ENCODE measurements at places on chromosomes 2 and 18.

GRCh38 chr2:2542966-2543611 lies 212.0 kb upstream of the MYT1L start:
- no peak for DNase-seq

DNA sequence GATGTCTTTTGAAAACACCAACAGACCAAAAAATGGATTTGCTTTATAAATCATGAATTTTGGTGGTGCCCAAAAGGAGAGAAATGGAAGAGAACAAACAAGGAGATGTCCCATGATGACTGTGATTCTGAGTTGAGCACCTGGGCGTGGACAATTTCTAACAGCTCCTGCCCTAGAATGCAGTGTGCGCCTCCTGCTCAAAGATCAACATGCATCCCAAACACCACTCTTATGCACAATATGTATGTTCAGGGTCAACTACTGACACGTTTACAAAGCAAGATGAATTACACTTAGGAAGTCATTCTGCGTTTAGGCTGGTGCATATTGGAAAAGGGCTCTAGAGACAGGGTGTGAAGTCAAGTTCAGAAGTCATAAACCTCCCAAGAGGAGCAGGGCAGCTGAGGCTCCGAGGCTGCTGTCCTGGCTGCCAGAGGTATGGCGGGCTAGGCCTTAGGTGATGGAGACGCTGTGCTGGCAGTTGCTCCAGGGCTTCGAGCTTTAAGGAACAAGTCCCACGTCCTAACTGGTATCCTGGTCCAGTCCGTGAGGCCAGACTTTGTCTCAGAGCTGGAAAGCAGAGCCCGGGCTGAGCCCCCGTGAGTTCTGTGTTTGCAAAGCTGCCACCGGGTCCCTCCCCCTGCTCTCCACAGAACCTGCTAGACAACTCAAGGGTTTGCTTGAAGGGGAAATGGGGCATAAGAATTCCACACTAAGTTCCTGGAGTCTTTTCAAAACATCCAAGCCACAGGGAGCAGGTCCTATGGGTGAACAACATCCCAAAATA lies 74.0 kb downstream of the ZNF516 start:
- DNase-seq: no peak

DNA sequence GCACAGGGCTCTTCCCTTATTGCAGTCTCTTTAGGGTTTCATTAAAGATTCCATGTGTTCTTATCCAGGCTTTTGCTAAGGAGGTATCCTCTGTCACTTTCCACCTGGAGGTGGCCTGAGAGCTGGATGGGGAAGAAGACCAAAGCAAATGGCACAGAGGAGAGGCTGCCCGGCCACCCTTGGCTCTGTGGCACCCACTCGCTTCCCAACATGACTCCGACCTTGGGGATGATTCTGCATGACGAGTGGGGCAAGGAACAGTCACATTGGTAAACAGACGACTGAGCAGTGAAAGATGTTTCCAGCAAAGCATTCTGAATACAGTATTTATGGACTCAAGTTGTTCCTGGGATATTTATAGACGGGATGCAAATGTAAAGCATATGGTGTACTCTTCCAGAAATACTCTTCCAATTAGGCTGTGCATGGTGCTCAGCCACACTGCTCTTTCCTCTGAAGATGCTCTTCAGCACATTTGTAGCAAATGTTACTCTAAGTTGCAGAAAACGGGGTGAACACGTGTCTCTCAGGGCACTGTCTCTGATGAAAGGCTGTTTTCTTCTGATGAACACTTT lies 377.1 kb upstream of the HS6ST1 start:
- no peak for DNase-seq

DNA sequence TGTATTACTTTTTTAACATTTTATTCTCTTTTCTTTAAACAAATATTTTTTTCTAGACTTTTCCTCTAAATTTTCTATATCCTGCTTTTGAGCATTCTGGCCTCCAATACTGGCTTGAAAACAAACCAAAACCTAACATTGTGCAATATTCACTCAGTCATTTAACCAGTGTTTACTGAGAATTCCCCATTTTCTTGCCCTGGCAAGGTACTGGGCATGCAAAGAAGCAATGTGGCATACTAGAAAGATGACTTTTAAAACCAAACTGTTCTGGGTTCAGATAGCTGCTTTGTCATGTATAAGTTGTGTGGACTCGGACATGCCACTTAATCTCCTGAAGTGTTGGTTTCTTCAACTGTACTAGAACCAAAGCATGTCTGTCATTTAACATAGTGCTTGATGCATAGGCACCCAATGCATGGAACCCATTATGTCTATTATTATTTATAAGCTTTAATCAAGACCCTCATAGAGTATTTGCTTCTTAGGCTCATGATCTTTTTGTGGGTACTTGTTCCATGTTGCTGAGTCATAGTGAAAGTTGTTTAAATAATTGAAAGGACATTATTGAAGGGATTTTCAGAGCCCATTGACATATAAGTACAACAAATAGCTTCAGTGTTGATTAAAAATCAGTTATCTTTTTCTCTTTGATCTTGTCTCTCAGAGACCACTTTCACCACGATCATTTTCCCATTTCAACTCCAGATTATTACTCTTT lies 185.4 kb upstream of the OSR1 start:
- DNase-seq: no peak

DNA sequence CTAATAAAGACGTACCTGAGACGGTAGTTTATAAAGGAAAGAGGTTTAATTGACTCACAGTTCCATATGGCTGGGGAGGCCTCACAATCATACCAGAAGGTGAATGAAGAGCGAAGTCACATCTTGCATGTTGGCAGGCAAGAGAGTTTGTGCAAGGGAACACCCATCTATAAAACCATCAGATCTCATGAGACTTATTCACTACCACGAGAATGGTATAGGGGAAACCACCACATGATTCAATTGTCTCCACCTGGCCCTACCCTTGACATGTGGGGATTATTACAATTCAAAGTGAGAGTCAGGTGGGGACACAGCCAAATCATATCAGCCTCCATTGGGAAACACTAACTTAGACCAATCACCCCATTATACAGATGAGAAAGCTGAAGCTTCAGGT lies 81.4 kb downstream of the SKA1 start:
- no peak for DNase-seq

DNA sequence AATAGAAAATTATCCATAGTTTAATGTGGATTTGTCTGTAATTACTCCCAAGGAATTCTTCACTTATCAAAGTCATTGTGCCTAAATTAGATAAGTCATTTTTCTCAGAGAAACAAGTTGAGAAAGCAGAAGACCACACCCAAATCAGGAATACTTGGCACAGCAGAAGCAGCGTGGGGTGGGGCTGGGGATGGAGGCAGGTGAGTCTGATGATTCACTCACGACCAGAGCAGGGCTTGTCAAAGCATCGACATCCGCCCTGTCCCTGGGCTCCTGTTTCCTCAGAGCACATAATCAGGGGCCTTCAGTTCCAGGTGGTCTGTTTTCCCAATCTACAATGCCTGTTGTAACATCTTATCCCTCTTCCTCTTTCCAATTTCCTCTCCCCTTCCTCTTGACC lies 31.5 kb upstream of the COLEC12 start:
- no peak for DNase-seq

GRCh38 chr18:35953688-35954087 lies 18.8 kb upstream of the RMP24 start:
- DNase-seq: no peak

GRCh38 chr2:200509235-200509611 lies 645 bp downstream of the KCTD18 start:
- no peak for DNase-seq

- DNase-seq: no peak
Observed at GRCh38 chr2:9288233-9288632, 81.6 kb downstream of the ASAP2 start.

GRCh38 chr2:31440764-31441163 lies 26.2 kb upstream of the XDH start:
- no peak for DNase-seq

GRCh38 chr18:27921904-27922751 lies 254.8 kb downstream of the CDH2 start:
- no peak for DNase-seq

All from activated T-helper 1 cell treated with anti-CD3 and anti-CD28 coated beads, Interleukin-2, amount 50 U/mL, for 16 hours (primary cell).